NCI-H526 treated with DMSO at 0.1 percent for 48 hours (cell line): ENCODE measurements at places on chromosomes 3 and 15.

DNA sequence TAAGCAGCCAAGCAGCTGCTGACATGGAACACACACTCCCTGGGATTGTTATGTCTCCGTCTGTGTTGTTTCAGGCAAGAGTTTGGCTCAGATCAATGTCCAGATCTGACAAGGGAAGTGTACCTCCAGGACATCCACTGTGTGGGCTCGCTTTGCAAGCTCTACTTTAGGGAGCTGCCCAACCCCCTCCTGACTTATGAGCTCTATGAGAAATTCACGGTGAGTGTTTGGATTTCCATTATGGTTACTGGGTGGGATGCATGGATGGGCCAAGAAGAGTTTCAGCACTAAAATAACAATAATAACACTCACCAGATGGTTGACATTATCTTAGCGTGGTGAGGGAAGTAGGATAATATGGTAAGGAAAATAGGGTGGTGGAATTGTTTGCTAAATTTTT lies 74.1 kb downstream of the ARHGAP31 start:
- no peak for DNase-seq

GRCh38 chr15:60074181-60074885 lies 70.2 kb downstream of the FOXB1 start:
- DNase-seq, result no peak

DNA sequence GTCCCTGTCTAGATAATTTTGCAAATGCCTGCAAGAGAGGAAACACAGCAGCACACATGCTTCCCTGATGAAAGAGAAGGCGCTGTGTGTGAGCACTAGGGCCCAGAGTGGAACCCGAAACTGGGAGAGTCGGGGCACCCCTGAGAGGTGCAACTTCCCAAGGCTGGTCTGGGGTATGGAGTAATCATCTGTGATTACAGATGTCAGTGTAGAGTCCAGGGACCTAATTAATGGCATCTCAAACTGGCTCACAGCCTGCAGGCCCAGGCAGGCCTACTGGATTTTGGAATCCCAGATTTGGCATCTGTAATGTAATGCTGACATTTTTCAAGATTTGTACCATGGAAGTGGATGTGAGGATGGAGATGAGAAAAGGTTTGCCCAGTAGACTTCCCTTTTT lies 29.4 kb downstream of the PGPEP1L start:
- no peak for DNase-seq

DNA sequence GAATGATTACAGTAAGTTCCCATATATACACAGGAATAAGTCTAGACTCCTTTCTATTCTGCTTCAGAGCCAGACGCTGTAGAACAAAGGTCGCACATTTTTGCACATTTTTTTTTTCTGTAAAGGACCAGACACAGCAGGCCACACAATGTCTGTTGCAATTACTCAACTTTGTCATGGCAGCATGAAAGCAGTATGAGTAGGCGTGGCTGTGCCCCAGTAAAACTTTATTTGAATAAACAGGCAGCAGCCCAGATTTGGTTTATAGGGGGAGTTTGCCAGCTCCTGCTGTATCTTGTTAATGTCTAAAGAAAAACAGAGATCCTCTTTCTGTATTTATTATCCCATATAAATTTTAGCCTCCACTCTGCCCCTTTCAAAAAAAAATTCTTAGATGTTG lies 708.3 kb downstream of the FHIT start:
- DNase-seq, result no peak

GRCh38 chr15:42403389-42403788 lies 44.1 kb downstream of the CAPN3 start:
- no peak for DNase-seq

DNA sequence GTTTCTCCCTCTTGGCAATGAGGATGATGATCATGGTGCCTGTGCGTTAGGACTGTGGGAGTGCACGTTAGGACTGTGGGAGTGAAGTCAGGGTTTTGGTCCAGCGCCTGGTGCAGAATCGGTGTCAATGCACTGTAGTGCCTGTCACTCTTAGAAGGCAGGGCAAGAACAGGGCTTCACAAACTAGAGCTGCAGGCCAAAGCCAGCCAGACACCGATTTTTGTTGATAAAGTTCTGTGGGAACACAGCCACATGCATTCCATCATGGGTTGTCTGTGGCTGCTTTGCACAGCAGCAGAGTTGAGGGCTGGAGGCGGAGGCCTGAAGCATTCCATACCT lies 32.6 kb upstream of the NR2C2 start:
- no peak for DNase-seq
